ENCODE measurements at places on chromosomes 6 and 20. TPM values are rescaled to one million over a fixed set of nuclear protein-coding genes. Genes with fewer than 3 reads are reported as not detected.

DNA sequence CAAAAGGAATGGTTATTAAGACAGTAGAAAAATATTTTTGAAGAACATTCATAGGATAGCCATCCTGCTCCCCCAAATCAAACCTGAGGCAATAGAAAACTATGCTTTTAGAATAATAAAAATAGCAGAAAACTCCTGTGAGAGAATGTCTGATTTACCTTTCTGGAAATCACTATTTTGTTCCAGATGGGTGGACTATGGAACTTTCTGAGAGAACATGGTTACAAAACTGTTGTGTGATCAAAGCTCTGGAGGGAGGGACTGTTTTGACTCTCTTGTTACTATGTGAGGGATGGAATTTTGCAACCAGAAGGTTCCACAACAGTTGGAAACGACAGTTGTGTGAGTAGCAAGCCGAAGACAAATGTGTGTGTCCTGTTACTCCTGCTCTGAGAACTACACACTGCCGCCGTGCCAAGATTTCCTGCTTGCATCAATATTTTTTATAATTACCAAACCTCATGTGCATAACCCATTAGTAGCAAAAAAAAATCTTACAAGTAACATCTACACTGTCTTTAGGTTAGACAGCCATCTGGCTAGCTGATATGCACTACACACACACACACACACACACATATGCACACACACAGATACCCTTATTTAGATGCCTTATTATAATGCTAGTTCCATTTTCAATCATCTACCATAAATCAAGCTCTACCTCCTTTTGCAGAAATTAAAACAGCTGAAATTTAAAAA lies 11.0 kb upstream of the HIVEP1 start:
- DNase-seq = no peak

- no peak for DNase-seq
Observed at GRCh38 chr6:166556863-166557322, 29.6 kb downstream of the RAMACL start.

RRAGD gene
- total RNA-seq = 28.1 TPM

DNA sequence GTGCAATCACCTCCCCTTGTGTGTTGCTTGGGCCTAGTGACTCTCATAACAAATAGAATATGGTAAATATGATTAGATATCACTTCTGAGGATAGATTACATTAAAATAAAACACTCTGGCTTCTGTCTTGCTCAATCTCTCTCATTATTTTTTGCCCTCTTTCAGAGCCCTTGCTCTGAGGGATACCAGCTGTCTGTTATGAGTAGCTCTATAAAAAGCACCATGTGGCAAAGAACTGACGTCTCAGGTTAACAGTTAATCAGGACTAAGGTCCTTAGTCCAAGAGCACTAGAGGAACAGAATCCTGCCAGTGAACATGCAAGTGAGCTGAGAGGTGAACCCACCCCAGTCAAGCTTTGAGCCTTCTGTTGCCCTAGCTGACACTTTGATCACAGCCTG lies 402.2 kb upstream of the HTR1E start:
- peak; percentile 39 for DNase-seq

DNA sequence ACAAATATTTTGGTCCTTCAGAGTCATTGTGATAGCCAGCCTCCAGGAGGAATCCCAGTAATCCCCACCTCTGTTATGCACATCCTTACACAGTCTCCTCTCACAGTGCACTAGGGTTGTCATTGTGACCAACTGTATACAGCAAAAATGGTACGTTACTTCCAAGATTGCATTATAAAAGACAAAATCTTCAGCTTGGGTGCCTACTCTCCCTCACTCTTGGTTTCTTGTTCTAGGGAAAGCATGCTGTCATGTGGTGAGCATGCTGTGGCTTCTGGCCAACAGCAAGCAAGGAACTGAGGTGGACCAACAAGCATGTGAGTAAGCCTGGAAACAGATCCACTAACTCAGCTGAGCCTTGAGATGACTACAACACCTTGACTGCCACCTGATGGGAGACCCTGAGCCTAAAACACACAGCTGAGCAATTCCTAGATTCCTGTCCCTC lies 130.1 kb upstream of the DST start:
- peak; percentile 19 for DNase-seq

Measured in hepatocyte (in vitro differentiated cells).